ENCODE measurements at places on chromosomes 5 and 9.

- DNase-seq = no peak
Measured at GRCh38 chr5:109468288-109468676, 58.5 kb upstream of the PJA2 start.

GRCh38 chr5:120942596-120943350, 478.7 kb downstream of the PRR16 start:
- no peak for DNase-seq

- DNase-seq = peak; percentile 52
Measured at GRCh38 chr9:23492126-23493002, 333.7 kb downstream of the ELAVL2 start.

DNA sequence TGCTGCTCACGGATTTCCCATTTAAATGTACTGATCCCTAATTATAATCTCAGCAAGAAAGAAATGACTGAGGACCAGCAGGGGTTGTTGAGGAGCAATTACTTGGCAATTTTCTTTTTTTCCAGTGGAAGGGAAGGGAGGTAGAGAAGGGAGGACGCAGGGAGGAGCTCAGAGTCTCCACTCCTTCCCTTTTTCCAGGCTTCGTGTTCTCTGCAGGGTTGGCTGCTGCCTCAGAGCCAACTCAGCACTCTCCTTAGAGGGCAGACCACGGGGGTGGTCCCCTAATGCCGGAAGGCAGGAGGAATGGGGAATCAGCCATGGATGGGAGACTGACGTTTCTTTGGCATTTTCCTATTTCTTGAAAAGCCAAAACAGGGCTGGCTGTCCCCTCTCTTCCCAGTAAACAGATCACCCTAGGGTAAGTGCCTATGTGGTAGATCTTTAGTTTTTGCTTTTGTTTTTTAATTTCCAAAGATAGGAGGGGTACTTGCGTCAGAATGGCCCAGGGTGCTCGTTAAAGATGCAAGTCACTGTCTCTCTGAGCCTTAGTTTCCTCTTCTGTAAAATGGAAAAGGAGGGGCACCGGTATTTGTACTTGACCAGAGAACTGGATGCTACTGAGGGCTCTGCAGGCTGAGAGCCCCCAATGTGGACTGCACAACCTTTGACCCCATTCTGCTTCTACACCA, 39.6 kb upstream of the LCP2 start:
- no peak for DNase-seq

DNA sequence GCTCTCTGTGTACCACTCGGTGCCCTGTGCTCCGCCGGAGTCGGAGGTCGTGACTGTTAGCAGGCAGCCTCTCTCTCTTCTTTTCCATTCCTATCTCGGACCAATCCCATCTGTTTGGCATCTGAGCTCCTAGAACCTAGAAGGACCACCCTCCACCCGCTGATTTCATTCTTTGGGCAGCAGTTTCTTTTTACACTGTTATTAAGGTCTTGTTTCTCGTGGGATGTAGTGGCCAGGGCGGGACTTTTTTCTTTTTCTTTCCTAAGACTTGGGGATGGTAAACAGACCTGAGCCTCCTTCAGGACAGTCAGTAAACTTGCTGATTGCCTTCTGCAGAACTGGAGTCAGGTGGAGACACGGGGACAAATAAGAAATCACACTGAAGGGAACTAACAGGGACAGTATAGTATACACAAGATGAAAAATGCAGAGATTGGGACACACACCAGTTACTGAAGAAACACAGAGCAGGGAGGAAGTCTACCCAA, 500 bp downstream of the URM1 start:
- no peak for DNase-seq

DNA sequence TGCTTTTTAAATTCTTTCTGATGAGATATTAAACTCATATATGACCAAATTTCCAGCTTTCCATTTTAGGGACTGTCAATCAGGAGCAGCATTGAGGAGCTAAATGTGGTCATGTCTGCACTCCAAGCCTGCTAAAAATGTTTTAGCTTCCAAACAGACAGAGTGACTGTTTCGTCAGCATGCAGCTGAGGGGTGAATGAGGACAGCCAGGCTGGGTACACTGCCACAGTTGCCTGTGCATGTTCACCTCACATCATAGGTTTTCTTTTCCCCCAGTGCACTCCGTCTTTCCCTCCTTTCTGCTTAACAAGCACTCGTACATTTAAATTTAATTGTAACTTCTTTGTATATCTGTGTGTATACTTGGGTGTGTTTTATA, 138.1 kb downstream of the ARRDC3 start:
- DNase-seq = no peak

DNA sequence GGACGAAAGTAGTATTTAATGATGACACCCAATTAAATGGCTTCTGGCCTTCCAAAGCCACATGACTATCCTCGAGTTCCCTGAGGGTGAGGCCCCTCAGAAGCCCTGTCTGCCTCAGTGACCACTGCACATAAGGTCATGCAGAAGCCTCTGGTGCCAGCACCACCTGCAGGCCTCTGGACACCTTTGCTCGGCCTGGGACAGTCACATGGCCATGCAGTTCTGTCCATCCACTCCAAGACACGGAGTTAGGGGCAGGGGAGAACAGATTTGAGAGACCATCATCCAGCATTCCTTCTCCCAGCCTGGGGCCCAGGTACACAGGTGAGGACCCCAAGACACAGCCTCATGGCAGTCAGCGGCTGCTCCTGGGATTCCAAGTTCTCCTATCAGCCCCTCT, 145.0 kb downstream of the ROR2 start:
- DNase-seq = no peak

DNA sequence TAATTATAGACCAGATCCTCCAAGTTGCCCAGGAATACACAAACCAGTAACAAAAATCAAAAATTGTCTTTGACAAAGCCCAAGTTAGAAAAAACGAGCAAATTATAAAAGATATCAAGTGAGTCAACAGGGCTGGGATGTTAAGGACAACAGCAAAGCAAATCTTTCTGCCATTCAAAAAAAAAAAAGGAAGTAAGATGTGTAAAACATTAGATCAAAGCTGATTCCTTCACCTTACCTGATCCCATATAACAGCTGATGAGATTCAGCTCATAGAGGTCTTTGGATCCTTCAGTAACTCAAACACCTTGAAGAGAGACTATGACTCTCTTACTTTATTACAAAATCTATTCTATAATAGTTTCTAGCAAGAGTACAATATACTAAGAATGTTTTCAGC, 100.9 kb downstream of the STRBP start:
- no peak for DNase-seq

DNA sequence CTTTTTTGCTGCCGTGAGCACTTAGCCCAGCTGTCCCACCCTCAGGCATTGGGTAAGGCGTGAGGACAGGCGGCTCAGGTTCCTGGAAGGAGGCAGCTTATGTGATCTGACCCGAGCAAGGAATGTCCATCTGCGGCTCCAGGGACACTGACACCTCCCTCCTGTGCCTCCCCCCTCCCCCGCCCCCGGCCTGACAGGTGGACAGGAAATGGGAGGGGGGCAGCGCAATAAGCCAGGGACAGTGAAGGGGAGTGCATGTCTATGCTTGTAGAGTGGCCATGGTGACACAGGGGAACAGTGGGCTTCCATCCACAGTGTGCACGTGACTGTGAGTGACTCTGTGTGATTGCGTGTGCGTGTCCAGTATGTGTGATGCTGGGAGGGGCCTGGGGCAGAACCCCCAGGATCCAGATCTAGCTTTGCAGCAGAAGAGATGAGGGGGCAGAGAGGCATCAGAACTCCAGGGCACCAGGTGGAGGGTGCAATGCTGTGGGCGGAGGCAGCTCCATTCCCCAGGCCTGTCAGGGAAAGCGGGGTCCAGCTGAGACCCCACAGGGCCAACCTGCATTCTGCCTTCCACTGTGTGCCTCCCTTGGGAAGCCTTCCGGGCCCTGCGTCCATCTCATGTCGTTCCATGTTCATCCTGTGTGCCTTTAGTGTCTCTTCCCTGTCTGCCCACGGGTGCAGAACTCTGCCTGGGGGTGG, 30.5 kb downstream of the CNTFR start:
- DNase-seq = no peak

DNA sequence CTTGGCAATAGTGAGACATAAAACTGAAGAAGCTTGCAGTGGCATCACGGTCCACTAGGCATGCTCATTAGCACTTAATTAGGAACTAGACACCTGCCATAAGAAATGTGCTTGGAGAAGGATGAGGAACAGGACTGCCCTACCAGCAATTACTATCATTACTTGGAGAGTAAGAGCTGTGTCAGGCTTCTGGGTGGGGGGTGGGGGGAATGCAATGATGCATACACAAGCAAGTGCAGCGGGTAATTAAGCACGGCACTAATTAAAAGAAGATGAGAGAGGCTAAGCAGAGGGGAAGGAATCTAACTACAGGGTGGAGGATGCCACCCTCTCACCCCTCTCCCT, 53.1 kb downstream of the TLE1 start:
- DNase-seq = no peak

DNA sequence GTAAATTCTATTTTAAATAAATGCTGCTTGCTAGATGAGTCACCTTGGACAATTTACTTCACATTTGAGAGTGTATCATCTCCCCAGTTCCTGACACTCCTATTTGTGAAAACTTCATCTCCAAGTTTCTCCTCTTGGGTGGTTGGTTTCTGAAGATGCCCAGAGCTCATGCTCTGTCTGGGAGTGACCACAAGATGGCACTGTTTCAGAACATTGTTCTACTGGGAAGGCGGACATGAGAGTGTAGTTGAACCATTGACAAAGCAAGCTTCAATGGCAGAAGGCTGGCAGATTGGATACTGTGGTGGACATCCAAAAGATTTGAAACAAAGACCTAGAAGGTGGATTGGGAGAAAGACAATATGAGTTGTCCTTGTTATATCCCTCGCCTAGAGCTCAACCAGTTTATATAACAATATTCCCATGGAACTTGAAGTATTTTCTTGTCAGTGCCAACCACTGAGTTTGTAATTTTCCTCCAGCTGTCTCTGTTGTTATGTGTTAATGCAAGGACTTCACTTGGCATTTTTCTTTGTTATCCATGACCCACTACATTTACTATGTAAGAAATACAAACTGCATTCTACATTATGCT, 234.3 kb upstream of the ANKH start:
- no peak for DNase-seq

- DNase-seq = no peak
Measured at GRCh38 chr9:121169094-121169601, 32.5 kb downstream of the RAB14 start.

GRCh38 chr5:132405646-132406045, 36.1 kb downstream of the SLC22A5 start:
- no peak for DNase-seq

DNA sequence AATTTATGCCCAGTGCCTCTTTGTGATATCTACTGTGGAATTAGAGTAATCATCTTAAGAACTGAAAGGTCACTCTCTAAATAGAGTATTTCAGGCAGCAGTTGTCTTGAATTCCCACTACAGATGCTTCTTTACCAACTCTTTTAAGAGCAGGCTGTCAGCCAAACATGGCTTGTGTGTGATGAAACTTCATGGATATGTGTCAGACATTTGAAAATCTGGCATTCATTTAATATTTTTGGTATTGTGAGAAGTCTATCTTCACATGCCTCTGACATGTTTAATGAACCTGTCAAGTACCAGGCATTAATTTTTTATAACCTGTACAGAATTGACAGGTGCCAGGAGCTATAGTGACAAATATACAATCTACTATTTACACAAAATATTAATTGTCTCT, 318.6 kb downstream of the CDH9 start:
- DNase-seq = no peak

- peak; percentile 33 for DNase-seq
Measured at GRCh38 chr9:69996967-69997366, 46.7 kb upstream of the MAMDC2 start.
